ENCODE measurements at places on chromosomes 1 and 21.

DNA sequence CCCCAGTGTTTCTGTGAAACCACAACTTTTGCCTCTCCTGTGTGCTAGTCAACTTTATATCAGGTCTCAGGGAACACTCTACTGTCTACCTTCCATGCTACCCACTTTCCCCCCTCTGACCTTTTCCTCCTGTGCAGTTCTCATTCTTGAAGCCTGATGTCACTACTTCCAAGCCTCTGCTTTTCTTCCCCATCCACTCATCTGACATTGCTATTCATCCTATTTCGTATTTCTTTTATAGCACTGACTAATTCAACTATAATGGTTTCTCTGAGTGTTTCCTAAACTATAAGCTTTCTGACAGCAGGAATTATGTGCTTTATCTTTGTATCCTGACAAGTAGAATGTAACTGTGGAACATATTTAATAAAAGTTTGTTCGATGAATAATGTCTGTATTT is 18.2 kb upstream of the DPH5 start:
- H3K27me3 ChIP-seq: no peaks in the 10 kb centered on the region
- H3K27ac ChIP-seq: no peak overlapping the region
- peaks cover 23% of the 10 kb centered on the region for H3K36me3 ChIP-seq
- H3K4me3 ChIP-seq: no peak overlapping the region
- H3K4me1 ChIP-seq: peaks cover 5% of the 10 kb centered on the region
- no peak for DNase-seq

GRCh38 chr1:199808110-199808870 is 219.2 kb upstream of the NR5A2 start:
- peaks cover 17% of the 10 kb centered on the region for H3K4me1 ChIP-seq
- no peaks in the 10 kb centered on the region for H3K27me3 ChIP-seq
- no peaks in the 10 kb centered on the region for H3K36me3 ChIP-seq
- no peak overlapping the region for H3K4me3 ChIP-seq
- H3K27ac ChIP-seq: no peak overlapping the region

DNA sequence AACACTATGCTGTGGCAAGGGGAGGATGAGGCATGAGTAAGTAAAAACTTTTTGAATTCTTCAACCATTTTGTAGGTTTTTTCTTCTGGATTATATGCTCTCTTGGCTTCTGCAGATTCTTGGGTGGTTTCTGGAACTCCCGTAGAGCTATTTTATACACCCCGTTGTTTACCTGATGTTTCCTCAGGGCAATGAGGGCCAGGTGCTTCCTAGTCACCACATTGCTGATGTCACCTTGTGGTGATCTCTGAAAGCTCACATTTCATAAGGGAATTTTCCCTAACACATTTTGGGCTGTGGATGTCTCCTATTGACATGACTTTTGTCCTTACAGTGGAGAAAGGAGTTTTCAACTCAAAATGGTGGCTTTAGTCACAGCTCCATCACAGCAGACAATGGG is 356.6 kb downstream of the PLA2G4A start:
- no peak overlapping the region for H3K27ac ChIP-seq
- peaks cover 14% of the 10 kb centered on the region for H3K4me1 ChIP-seq
- no peaks in the 10 kb centered on the region for H3K27me3 ChIP-seq
- no peak overlapping the region for H3K4me3 ChIP-seq
- no peak for DNase-seq

- peaks cover 2% of the 10 kb centered on the region for H3K4me1 ChIP-seq
- no peak overlapping the region for H3K27ac ChIP-seq
- no peak for DNase-seq
- no peaks in the 10 kb centered on the region for H3K36me3 ChIP-seq
- H3K4me3 ChIP-seq: no peak overlapping the region
Observed at GRCh38 chr21:43269440-43269839, 100.6 kb downstream of the CRYAA start.

DNA sequence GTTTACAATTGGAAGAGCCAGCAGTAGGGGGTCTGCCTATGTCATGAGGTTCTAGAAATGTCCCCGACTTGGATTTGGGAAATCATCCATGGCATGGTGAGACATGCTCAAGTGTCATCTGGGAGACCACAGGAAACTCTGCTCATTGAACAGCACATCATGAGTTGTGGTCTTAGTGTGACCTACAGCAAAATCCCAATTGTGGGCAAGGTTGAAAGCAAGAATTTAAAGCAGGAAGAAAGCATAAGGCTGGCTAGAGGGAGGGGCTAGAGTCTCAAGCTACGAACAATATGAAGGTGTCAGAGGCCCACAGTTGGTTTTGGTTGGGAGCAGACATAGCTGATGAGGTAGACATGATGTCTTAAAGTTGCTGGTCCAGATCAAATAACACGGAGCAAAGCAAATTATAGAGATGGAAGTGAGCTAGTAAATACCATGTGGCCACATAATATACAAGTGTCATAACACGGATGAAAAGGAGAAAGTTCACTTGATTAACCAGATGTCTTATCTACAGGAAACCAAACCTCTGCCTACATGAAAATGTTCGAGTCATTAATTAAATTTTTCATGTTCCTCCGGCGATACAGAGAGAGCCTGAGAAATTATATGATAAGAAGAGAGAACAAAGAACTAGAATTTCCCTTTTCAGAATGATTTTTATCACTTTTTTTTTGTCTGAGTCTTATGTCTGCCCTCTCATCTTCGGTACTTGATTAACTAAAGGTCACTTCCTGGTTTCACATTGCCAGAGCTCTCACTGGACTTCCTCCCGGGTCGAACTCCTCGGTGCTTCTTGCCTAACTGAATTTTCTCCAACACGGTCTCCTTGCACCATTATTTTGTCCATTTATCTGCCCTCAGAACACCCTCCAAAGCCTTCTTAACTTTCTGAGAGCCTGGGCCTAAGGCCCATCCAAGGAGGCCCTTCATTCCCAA is 67.5 kb upstream of the DUSP10 start:
- peaks cover 2% of the 10 kb centered on the region for H3K4me1 ChIP-seq
- peaks cover 6% of the 10 kb centered on the region for H3K27me3 ChIP-seq
- no peaks in the 10 kb centered on the region for H3K36me3 ChIP-seq
- H3K4me3 ChIP-seq: no peak overlapping the region
- no peak overlapping the region for H3K27ac ChIP-seq

DNA sequence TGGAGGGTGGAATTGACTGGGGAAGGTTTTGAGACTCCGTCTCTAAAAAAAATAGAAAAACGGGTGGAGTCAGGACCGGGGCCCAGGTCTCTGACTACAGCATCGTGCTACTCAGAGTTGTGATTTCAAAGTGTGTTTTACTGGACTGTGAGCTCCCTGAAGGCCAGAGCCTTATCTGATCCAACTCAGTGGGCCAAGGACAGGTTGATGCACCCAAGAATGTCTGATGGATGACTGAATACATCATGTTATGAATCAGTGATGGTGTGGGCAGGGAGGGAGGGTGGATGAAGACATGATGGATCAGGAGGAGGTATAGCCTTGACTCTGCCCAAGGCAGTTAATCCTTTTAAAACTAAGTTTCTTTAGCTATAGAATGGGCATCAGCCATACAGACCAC is 81.6 kb downstream of the FOXD2 start:
- H3K36me3 ChIP-seq: no peaks in the 10 kb centered on the region
- H3K4me1 ChIP-seq: peaks cover 34% of the 10 kb centered on the region
- no peak for DNase-seq
- H3K4me3 ChIP-seq: no peak overlapping the region
- no peak overlapping the region for H3K27ac ChIP-seq

- no peaks in the 10 kb centered on the region for H3K36me3 ChIP-seq
- H3K4me1 ChIP-seq: peaks cover 27% of the 10 kb centered on the region
- no peak overlapping the region for H3K27ac ChIP-seq
- H3K4me3 ChIP-seq: no peak overlapping the region
- peaks cover 5% of the 10 kb centered on the region for H3K27me3 ChIP-seq
Observed at GRCh38 chr1:228776449-228776848, 41.2 kb downstream of the RHOU start.

DNA sequence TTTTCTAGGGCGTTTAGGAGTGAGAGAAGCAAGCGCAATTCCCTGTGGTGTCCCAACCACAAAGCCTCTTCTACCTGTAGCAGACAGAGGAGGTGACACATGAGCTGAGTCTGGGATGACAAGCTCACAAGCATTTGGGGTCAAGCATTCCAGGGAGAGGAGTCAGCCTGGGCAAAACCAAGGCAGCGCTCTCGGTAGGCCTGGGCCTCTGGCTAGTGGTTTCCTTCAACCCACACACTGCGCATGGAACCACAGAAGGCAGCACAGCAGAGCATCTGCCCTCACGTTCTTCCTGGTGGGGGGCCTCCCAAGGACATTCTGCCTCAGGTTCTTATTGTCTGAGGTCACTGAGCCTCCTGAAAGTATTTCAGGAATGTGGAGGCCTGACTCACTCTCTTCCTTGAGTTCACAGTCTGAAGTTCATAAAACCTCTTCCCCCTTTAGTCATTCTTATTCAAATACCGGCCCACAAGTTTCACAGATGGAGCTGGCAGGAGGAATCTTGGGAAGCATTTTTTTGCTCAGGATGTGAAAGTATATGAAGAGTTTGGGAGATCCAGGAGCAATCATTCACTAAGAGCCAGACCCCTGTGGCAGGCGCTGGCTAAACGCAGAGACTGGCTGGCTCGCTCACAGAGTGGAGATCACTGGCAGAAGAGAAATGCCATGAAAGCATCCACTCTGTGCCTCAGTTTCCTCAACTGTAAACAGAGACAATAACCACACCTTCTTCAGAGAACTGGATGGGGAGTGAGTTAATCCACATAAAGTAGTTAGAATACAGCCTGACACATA is 26.8 kb downstream of the CCN1 start:
- H3K4me1 ChIP-seq: peaks cover 25% of the 10 kb centered on the region
- no peaks in the 10 kb centered on the region for H3K27me3 ChIP-seq
- H3K36me3 ChIP-seq: no peaks in the 10 kb centered on the region
- DNase-seq: no peak

GRCh38 chr1:117657031-117657430 is 51.2 kb downstream of the TENT5C start:
- H3K27ac ChIP-seq: no peak overlapping the region
- H3K36me3 ChIP-seq: no peaks in the 10 kb centered on the region
- H3K27me3 ChIP-seq: peaks cover 12% of the 10 kb centered on the region
- H3K4me1 ChIP-seq: peaks cover 8% of the 10 kb centered on the region

DNA sequence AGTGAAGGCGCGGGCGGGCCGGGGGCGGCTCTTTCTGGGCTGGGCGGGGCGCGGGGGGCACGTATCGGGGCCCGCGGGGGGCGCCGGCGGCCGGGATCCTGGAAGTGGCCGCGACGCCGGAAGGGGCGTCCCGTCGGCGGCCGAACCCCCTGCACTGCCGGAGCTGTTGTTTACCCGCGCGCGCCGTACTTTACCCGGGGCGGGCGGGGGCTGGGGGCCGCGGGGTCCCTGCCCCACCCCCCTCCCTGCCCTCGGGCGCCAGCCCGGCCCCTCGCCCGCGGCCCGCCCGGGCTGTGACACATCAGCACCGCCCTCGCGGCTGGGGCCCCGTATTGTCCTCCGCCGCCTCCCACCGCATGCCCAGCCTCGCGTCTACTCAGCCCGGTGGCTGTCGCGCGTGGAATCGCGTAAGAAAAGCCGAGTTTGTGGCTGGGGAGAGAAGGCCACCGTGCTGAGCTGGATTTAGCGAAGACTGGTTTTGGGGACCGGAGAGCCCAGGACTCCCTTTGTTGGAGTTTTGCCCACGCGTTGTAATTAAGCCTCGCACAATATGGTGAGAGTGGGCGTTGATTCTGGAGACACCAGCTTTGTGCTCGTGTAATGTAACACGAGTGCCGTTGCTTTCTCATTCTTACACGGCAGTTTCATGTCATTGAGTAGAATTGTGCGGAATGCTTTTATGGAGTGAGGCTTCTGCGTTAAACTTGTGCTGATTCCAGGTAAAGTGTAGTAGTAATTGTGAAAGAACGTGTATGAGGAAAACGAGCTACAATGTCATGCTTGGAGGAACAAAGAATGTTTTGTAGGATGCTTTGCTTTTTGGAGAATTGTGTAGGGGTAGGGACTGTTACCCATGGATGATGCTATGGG is 559 bp downstream of the BACH1 start:
- H3K4me1 ChIP-seq: peaks cover 43% of the 10 kb centered on the region
- H3K36me3 ChIP-seq: peaks cover 10% of the 10 kb centered on the region
- no peaks in the 10 kb centered on the region for H3K27me3 ChIP-seq
- peak overlapping the region; percentile 80 for H3K4me3 ChIP-seq
- peak overlapping the region; percentile 77 for H3K27ac ChIP-seq

DNA sequence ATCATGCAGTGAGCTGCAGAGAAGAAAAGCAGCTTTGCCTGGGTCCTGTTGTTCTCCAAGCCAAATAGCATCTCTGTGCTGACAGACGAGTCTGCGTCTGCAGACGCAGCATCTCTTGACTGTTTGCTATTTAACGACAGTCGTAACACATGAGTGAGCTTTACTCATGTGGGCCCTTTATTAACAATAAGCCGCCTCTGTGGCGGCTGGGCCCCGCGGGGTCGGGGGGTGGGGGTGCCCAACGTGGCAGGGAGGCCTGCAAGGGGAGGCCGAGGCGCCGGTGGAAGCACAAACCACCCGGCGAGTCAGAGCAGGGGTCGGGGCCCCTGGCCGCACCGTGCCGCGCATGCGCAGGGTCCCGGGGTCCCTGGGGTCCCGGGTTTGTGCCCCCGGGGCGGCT is 435.1 kb downstream of the KIF26B start:
- no peak for DNase-seq
- H3K27me3 ChIP-seq: peaks cover 1% of the 10 kb centered on the region
- no peak overlapping the region for H3K27ac ChIP-seq
- H3K4me1 ChIP-seq: peaks cover 27% of the 10 kb centered on the region

GRCh38 chr1:221793439-221794078 is 51.7 kb upstream of the DUSP10 start:
- DNase-seq: no peak
- no peaks in the 10 kb centered on the region for H3K36me3 ChIP-seq
- peaks cover 2% of the 10 kb centered on the region for H3K27me3 ChIP-seq
- no peaks in the 10 kb centered on the region for H3K4me1 ChIP-seq
- no peak overlapping the region for H3K4me3 ChIP-seq

DNA sequence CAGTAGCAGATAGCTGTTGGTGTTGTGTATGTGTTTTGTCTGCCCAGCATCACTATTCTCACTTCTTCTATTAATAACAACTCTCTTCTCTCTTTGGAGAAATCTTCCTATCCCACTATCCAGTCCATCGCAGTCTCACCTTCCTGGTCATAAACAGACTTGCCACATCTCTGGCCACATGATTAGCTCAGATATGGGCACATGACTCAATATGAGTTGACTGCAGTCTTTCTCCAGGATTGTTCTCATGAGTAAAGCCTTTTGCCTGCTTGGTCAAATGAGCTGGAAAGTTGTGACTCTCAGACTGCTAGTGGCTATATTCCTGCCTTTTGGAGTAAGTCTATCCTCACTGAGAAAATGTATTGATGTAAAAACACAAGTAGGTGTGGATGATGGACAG is 32.9 kb upstream of the TADA1 start:
- H3K4me3 ChIP-seq: no peak overlapping the region
- no peak for DNase-seq
- peaks cover 3% of the 10 kb centered on the region for H3K36me3 ChIP-seq
- H3K27me3 ChIP-seq: peaks cover 17% of the 10 kb centered on the region
- no peak overlapping the region for H3K27ac ChIP-seq
- peaks cover 25% of the 10 kb centered on the region for H3K4me1 ChIP-seq

Data from mesothelial cell of epicardium (in vitro differentiated cells).